ENCODE measurements at places on chromosomes 3 and 15.

GRCh38 chr3:133264920-133265319 is 134.9 kb upstream of the BFSP2 start:
- DNase-seq, result no peak

GRCh38 chr3:126158016-126158911 is 22.1 kb downstream of the ALDH1L1 start:
- DNase-seq, result no peak

- no peak for DNase-seq
Observed at GRCh38 chr3:45387171-45387570, 1.2 kb upstream of the LARS2 start.

- DNase-seq, result no peak
Observed at GRCh38 chr15:76163457-76164295, 103.9 kb downstream of the TMEM266 start.

GRCh38 chr3:130323503-130323902 is 22.0 kb upstream of the COL6A5 start:
- DNase-seq, result no peak

- no peak for DNase-seq
Observed at GRCh38 chr3:21750831-21751391, at the start of gene ZNF385D. Gene ZNF385D, minus strand, starts transcription at chr3:21751210. Its CDS starts 294 bp downstream, at chr3:21750916.

- no peak for DNase-seq
Observed at GRCh38 chr3:53709256-53709655, 137.0 kb downstream of the CHDH start.

DNA sequence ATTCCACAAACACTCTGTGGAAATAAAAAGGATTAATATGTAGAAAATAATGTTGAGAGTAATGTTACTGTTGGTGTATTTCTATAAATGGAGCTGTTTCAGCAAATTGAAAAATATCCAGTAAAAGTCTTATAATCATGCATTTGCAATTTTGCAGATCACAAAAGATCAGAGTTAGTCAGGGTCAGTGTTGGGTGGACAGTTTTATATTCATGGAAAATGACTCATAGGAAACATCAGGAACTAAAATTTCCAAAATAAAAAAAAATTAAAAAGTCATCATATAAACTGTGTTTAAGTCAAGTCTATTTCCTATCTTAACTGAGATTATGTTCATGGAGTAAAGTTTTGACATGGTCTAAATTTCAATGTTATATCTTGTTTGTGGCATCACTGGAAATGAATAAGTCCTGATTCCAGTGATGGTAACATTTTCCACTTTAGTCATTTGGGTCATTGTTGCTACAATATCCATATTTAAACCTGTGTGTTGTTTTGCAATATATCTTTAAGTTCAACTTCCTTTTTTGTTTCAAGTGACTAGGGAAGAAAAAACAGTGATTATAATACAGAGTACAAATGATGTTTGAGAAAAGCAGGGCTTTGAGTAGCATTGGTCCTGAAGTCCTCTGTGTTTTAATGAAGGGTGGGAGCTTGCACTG is 37.8 kb downstream of the MITF start:
- DNase-seq, result no peak

- no peak for DNase-seq
Observed at GRCh38 chr3:59429198-59429597, 379.4 kb upstream of the CFAP20DC start.

DNA sequence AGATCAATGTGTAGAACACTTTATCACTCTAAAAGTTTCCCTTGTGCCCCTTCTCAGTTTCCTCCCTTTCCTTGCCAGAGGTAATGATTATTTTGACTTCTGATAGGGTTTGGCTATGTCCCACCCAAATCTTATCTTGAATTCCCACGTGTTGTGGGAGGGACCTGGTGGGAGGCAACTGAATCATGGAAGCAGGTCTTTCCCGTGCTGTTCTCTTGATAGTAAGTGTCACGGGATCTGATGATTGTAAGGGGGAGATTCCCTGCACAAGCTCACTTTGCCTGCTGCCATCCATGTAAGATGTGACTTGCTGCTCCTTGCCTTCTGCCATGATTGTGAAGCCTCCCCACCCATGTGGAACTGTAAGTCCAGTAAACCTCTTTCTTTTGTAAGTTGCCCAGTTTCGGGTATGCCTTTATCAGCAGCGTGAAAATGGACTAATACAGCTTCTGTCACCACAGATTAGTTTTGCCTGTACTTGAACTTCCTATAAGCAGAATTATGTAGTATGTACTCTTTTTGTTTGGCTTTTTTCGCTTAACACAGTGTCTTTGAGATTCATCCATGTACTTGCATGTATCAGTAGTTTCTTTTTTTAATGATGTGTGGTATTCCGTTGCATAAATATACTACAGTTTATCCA is 7.2 kb downstream of the FEM1B start:
- DNase-seq, result no peak

DNA sequence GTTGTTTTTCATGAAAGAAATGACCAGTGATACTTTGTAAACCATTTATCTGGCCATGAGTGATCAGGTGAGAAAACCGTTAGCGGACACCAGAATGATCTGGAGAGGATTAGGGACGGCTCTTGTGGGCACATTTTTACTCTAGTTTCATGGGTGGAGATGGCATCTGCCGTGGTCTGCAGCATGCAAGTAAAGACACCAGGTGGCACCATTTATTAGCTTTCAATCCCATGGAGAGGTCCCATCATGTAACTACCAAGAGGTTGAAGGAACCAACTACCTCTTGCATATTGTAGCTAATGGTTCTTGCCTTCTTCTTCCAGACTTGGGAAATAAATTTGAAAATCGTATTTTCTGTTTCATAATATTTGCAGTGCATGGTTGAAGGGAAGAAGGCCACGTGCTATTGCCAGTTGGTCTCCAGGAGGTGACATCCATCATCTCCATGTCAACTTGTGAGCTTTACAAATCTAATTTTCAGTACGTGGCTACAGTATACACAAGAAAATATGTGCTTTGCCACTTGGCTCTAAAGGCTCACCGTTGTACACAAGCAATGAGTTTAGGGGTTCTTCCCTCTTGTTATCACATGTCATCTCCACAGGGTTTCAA is 1.5 kb upstream of the MAPKBP1 start:
- DNase-seq, result peak; percentile 53

GRCh38 chr3:63061449-63061848 is 186.2 kb upstream of the CADPS start:
- DNase-seq, result no peak

GRCh38 chr3:119555309-119555735 is 4.1 kb downstream of the CD80 start:
- DNase-seq, result no peak

GRCh38 chr3:57709559-57709958 is 16.7 kb upstream of the DENND6A start:
- DNase-seq, result no peak

GRCh38 chr3:36826240-36826639 is 61.9 kb upstream of the DCLK3 start:
- no peak for DNase-seq

DNA sequence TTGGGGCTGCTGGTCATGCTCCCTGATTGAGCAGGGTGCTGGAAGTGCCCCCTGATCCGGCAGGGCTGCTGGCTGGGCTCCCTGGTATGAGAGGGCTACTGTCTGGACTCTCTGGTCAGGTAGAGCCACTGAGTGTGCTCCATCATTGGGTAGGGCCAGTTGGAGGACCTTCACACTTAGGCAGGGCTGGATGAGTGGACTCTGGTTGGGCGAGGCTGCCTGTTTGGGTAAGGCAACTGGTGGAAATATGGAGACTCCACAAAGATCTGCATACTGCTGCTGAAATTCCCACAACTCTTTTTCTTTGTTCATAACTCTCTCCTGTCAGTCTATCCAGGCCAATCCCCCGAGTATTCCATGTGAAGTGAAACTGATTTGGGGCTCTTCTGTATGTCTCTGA is 80.8 kb downstream of the CD200 start:
- no peak for DNase-seq

DNA sequence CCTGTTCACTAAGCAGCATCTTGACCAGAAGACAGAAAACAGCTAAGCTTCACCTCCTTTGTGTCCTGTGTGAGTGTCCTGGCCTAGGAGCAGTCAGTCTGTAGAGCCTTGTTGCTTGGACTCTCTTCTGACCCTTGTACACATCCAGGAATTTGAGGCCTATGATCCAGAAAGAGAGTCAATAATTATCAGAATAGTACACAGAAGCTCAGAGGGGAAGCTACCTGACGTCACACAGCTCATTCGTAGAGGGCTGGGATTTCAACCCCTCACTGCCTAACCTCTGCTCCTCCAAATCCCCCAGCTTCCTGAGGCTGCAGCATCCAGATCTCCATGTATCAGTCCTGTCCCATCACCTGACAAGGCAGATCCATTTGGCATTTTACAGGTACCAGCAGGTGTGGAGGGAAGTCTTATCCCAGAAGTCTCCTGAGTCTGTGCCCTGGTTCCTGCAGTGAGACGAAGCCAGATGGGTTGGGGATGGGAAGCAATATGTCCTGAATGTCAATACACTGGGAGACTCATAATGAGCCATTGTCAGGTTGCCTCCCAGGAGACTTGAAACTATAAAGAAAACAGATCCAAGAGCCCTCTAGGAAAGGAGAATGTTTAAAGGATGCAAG is 203.1 kb downstream of the MINAR1 start:
- DNase-seq, result no peak

- no peak for DNase-seq
Observed at GRCh38 chr3:158104431-158104921, 1.7 kb downstream of the SHOX2 start.

- peak; percentile 16 for DNase-seq
Observed at GRCh38 chr15:59687836-59688235, 1.3 kb downstream of the BNIP2 start.

DNA sequence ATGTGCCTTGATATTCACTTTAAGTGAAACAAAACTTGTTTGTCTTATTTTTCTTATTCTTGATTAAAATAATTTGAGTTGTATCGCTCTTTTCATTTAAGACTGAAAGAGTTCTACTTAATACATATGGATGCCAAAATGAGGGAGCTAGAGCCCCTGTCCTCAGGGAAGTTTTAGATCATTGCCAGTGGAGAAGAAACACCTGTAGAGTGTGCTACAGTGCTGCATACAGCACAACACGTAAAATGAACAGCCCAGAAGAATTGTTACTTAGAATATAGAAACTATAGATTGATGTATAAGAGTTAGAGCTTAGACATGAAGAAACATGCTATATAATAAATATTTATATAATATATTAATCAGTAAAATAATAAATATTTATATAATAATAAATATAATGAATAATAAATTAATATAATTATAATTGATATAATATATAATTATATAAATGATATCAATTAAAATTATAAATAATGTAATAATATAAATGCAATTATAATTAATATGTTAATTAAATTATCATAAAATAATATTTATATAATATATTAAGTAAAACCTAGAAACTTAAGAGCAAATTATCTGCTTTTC is 1234.7 kb downstream of the ROBO2 start:
- DNase-seq, result no peak

- no peak for DNase-seq
Observed at GRCh38 chr15:47768735-47769134, 51.4 kb downstream of the SEMA6D start.

GRCh38 chr15:39613861-39614260 is 33.0 kb downstream of the THBS1 start:
- no peak for DNase-seq

DNA sequence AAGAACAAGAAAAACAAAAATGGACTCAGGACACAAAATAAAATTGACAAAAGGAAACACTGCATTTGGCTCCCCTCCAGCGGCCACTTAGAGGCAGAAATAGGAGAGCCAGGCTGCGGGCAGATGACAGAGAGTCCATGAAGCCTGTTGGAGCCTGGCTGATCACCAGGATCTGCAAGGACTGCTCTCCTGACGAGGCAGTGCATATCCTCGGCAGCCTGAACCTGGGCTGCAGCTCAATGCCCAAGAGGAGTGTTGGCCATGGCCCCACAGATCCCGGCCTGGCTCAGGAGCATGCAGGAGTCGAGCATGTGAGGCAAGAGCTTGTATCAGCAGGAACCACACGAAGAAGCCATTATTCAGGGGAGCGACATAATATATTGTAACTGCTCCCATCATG is 199.8 kb downstream of the STT3B start:
- no peak for DNase-seq

DNA sequence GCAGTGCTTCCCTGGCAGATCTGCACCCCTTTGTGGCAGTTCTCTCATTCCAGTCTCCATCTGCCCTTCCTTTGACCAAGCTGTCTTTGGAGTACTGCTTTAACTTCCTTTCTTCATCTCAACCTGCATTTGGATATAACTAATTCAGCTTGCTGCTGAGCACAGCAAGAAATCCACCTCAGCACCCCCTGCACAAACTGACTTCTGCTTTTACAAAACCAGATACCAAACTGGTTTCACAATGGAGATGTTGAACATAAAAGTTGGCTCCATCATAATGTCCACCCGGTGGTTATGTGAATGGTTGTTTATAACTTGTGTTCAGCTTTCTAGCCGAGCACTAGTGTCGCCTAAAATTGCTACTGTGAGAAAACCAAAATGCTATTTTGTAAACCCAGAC is 341.1 kb upstream of the SEMA6D start:
- no peak for DNase-seq

- no peak for DNase-seq
Observed at GRCh38 chr3:166527325-166527724, 690.1 kb upstream of the BCHE start.

DNA sequence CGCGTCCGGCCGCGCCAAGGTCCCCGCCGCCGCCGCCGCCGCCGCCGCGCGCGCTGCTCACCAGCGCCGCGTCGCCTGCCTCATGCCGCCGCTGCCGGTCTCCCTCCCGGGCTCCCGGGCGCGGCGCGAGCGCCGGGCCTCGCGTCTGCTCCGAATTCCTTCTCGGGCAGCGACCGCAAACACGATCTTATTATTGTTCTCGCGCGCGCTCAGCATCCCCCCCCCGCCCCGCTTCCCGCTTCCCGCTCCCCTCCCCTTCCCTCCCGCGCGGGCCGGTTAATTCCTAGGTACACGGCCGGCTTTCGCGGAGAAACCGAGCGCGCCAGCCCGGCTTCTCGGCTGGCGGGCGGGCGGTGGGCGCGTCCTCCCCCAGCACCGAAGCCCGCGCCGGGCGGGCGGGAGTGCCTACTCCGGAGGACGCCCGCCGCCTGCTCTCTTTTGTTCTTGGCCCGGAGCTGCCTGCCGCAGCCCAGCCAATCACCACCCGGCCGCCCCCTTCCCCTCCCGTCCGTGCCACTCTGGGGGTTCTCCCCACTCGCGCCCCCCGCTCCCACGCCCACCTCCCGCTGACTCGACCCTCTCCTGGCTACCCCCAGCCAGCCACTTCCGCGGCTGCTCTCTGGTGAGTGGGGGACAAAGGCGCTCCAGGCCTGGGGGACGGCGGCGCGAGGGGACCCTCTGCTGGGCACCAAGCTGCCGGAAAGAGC is at the start of gene HDGFL3:
TSS of gene HDGFL3 (minus strand) at position 164 of the 707 bp plus-strand sequence. CDS start 409 bp downstream, outside the sequence.
- peak; percentile 13 for DNase-seq

GRCh38 chr3:153003862-153004261 is 158.2 kb upstream of the RAP2B start:
- no peak for DNase-seq

- no peak for DNase-seq
Observed at GRCh38 chr3:87200060-87200647, 27.0 kb upstream of the CHMP2B start.

GRCh38 chr3:101217472-101218245 is 102.7 kb downstream of the IMPG2 start:
- no peak for DNase-seq

- DNase-seq, result no peak
Observed at GRCh38 chr3:8793242-8793641, 23.8 kb upstream of the OXTR start.

Measured in activated T-helper 2 cell treated with anti-CD3 and anti-CD28 coated beads, Interferon-gamma antibody, Interleukin-2, Interleukin-4, amounts not matched to agents 10 μg/mL and 5 μg/mL and 100 μg/mL, durations not matched to agents 14 hours and 24 hours and 36 hours (primary cell).